ENCODE measurements at places on chromosomes 12 and 14.

GRCh38 chr12:45017916-45018315, 33.0 kb downstream of the DBX2 start:
- no peak for DNase-seq

DNA sequence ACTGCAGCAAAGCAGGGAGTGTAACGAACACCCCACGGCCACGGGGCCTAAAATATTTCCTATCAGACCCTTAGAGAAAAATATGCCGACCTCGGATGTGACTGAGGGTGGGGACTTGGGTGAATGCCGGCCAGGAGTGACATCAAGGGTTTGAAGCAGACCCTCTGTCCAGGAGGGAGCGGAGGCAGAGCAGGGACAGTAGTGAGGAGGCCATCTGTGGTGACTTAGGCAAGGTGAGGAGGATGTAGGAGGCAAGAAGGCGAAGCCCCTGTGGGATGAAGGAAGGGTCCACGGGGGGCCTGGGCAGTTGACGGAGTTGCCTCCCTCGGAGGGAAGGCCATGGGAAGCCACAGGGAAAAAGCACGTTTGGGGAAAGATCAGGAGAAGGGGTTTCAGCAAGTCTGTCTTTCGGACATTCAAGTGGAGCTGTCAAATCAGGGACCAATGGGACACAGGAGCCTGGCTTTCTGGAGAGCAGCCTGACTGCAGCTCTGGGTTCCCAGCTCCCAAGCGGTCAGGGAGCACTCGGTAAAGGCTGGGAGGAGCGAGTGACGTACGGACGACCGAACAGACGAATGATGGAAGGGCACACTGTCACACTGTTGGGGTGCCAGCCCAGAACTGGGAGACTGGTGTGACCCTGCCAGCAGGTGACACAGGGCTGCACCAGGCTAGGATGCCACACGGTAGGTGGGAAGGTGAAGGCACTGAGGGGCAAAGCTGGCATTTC, 74.3 kb downstream of the MOK start:
- DNase-seq = no peak

GRCh38 chr12:123151457-123152454, 866 bp upstream of the PITPNM2 start:
- DNase-seq = no peak

GRCh38 chr12:119060847-119061796, 79.8 kb downstream of the SRRM4 start:
- no peak for DNase-seq

DNA sequence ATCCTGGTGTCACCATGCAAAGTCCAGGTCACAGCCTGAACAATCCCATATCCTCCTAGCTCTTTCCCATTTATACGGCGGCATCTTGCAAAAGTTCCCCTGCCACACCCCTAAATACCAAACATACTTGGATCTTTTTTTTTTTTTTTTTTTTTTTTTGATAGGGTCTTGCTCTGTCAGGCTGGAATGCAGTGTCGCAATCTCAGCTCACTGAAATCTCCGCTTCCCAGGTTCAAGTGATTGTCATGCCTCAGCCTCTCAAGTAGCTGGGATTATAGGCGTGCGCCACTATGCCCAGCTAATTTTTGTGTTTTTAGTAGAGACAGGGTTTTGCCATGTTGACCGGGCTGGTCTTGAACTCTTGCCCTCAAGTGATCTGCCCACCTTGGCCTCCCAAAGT, 451.3 kb downstream of the GLT1D1 start:
- no peak for DNase-seq

DNA sequence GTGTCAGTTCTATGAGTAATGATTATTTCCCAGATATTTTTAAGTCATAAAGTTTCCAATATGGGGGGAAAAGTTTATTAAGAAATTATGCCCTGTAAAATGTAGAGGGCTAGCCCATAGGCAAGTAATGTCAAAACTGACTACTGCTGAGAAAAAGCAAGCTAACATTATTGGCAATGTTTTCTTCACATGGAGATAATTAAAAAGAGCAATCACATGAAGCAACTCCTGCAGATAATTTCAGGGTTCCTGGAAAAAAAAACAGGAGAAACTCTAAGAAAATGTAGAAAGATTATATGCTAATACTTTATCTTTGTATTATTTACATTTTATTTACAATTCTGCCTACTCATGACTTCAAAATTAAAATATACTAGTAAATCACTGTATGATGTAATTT, 39.8 kb downstream of the PPP1R12A start:
- no peak for DNase-seq

- DNase-seq = no peak
Observed at GRCh38 chr12:18054925-18055619, 34.9 kb downstream of the RERGL start.

GRCh38 chr14:88729159-88729558, 63.6 kb downstream of the EML5 start:
- DNase-seq = no peak

- no peak for DNase-seq
Observed at GRCh38 chr14:67500981-67501380, 12.5 kb upstream of the TMEM229B start.

- no peak for DNase-seq
Observed at GRCh38 chr12:51868821-51869495, 18.9 kb upstream of the ANKRD33 start.

DNA sequence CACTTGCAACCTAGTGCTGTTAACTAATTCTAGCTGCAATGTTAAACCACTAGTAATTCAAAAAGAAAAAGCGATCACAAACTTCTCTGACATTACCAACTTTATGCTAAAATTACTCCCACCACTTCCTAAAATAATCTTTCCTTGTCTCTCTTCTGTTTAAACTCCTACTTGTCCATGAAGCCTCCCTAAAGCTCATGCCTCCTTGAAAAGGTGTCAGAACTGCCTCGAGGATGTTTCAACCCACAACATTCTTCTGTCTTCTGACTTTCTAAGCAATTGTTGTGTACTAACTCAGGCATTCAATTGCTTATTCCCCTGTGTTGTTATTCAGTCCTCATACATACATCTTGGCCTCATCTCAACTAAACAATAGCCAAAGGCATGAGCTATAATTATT, 5.9 kb downstream of the GNPTAB start:
- DNase-seq = no peak

- no peak for DNase-seq
Observed at GRCh38 chr12:14846876-14847580, 3.7 kb upstream of the ART4 start.

GRCh38 chr14:71359823-71360222, 452.6 kb downstream of the PCNX1 start:
- DNase-seq = no peak

Data from CD4-positive, alpha-beta T cell treated with Interleukin-1 beta for 1 hour (primary cell).